Stimulated activated CD4-positive, alpha-beta T cell treated with anti-CD3 and anti-CD28 coated beads, Interleukin-15, amount 100 ng/mL, for 1 hour (primary cell): ENCODE measurements at places on chromosomes 13 and 19.

DNA sequence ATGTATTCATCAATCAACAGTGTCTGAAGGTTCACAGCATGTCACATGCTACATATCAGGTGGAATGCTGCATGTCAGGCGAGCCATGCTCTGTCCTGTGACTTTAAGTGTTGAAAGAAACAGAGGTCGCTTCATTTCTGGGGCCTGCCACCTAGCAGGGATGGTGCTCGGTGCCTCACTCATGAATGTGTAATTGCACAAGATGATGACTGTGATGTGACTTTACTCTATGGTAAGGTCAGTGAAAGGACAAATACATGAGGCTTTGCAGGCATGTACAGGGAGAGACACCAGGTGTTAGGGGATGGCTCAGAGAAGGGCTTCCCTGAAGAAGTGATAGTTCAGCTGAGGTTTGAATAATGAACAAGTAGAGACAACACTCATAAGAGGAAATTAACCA is 66.7 kb downstream of the FRY start:
- no peak for DNase-seq

- no peak for DNase-seq
Observed at GRCh38 chr19:13003081-13003480, 7.8 kb downstream of the NFIX start.

DNA sequence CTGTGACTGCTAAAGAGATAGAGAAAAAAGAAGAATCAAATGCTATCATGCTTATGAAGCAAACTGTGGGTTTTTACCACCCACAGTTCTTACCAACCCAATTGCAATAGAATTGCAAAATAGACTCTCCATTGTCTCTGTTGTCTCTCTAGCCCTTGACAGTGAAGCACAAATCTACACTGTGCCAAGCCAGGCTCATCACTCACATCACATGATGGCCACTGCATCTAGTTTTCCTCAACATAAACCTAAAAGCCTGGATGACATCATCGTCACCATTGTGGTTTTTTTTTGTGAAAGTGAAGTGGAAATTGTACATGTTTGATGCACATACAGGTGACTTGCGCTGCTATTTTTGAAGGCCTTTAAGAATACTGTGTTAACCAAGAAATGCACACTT is 56.1 kb downstream of the KL start:
- DNase-seq, result no peak

- DNase-seq, result no peak
Observed at GRCh38 chr19:55056827-55057226, 6.1 kb downstream of the RDH13 start.

DNA sequence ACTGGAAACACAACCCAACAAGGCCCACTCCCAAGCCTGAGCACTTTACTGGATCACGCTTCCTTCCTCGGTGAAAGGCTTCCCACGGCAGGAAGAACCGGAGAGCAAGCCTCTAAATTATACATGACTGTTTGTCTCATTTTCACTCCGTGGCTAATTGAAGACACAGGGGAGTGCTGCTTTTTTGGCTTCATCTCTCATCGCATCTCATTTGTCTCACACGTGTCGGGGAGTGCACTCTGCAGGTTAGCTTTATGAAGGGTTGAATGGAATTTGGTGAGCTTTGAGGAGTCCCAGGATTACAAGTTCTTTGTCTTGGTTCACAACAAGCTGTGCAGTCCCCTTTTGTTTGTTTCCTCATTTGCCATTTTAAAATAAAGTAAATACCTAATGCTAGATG is 544.6 kb downstream of the GPC6 start:
- no peak for DNase-seq

DNA sequence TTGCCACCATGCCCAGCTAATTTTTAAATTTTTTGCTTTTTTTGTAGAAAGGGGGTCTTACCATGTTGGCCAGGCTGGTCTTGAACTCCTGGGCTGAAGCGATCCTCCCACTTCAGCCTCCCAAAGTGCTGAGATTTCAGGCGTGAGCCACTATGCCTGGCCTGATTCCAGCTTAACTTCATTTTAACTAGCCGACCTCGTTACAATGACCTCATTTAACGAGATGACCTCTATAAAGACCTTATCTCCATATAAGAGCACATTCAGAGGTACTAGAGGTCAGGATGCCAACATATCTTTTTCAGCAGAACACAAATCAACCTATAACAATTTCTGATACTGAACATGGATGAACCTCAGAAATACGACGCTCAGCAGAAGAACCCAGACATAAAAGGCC is 10.6 kb downstream of the KCNN1 start:
- no peak for DNase-seq

DNA sequence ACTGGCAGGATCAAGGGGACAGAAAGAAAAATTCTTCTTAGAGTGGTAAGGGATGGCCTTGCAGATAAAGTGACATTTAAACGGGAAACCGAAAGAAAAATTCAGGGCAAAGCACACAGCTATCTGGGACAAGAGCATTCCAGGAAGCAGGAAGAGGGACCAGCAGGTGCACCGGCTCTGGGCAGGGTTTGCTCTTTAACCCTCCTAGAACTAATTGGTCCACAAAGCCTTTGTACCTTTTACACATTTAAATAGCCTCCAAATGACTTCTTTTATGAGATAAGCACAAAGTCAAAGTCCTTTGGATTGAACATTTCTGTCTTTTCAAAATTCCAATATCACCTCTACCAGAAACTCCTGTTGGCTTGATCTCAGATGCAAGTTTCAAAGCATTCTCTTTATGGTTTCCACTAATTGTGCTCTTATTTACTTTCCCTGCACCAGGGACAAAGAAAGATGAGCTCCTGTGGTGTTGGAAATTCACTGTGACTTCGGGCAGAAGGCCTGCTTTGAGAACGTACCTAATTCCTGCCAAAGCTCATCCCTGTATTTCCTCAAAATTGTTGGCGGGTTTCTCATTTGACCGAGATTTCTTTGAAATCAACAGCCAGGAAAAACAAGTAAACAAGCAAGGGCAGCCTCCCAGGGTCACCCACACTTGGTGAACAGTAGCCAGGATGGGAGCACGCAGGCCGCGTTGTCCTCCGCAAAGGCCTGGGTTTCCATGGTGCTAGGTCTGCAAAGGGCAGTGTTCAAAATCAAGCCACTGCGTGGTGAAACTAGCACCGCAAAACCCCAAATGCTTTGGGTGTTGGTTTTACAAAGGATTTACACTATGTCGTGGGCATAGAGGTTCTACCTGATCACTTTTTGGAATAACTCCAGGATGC is 98.6 kb downstream of the IRS2 start:
- DNase-seq, result no peak

DNA sequence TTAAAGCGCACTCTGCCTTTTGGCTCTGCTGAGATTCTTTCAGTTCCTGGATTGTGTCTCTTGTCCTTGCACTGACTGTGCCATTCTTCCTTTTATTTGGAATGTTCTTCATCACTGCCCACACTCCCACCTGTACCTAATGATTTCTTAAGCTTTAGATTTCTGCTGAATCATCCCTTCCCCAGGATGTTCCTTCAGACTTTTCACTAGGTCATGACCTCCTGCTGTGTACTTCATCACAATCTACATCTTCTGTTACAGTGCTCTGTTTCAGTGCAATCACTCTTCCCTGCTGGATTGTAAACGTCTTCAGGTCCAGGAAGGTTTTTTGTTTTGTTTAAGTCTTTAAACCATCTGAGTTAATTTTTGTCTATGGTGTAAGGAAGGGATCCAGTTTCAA is 281.0 kb downstream of the ATP8A2 start:
- DNase-seq, result no peak

DNA sequence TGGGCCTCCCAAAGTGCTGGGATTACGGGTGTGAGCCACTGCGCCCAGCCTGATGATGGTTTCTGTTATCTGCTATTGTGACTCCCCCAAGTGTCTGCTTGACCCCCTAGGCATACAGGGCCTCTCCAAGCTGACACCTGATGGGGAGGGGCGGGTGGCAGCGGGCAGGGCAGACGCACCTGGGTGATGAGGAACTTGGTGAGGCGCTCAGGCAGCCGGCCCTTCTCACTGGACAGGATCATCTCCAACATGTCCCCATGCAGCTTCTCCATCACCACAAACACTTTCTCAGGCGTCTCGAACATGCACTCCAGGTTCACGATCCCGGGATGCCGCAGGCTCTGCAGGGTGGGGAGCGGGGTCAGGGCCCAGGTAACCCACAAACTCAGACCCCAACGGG is 27.6 kb downstream of the PRKD2 start:
- DNase-seq, result no peak

GRCh38 chr13:50572129-50572528 is 271.4 kb downstream of the DLEU7 start:
- no peak for DNase-seq

DNA sequence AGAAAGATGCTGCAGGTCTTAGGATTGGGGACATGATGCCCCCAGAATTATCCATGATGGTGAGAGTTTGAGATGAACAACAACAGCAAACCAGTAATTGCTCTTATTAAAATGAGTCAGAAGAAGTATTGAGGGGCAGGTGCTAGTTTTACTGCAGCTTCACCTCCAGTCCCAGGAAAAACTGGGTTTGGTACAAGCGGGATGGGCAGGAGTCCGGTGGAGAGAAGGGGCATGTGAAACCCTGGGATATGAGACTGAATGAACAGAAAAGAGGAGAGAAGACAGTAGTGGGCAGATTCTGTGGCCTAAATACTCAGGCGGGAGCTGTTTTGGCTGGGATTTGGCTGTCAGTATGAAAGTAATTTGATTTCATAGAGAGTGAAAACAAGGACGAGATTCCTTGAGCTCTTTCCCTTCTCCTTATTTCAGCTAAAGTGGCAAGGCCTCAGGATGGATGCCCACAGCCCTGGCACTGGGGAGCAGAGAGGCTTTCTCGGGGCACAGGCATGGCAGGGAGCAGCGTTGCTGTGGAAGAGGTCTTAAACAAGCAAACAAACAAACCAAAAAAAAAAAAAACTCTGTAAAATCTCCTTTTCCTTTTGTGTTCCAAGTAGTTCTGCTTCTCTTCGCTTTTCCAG is 30.7 kb downstream of the NFIX start:
- no peak for DNase-seq

DNA sequence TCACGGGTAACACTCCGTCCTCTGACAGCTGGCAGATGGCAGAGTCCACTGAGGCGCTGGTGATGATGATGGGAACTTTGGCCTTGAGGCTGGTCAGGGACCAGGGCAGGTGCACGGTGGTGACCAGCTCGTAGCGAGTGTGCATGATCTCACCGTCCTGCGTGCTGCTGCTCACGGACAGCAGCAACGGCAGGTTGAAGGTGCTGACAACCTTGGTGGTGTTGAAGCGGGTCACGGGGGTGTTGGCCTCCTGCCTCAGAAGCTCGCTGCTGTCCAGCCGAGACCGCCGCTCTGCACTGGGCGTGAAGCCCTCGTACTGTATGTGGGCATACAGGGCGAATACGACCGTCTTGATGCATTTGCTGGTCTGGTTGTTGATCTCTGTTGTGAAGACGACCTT is 11.6 kb downstream of the ARRDC5 start:
- no peak for DNase-seq

DNA sequence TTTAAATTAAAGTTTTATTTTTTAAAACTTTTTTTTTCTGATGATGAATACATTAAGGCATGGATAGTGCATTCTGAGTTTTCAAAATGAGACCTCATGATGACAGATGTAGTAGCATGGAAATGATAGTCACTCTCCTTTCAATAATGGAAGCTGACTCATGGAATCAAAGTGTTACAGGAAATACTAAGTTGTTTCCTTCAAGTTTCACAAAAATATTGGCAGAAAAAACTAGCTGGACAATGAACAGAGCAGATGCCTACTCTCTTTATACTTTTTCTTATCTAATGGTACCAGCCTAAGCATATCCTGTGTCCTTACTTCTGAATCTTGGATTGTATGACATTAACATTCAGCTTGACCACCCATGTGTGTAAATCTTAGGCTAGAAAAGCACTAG is 1337.3 kb downstream of the PCDH9 start:
- DNase-seq, result no peak

DNA sequence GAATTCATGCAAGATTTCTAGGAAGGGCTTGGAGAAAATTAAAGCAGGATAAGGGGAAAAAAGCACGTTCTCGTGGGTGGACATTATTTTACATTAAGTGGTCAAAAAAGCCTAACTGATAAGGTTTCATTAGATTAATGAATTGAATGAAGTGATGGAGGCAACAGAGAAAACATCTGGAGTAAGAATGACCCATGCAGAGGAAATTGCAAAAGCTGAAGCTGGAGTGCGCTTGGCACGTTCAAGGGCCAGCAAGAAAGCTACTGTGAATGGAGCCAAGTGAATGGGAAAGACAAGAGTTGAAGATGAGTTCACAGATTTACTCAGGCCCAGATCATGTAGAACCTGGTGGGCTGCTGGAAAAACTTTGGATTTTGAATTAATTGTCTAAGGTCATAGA is 777.9 kb downstream of the DACH1 start:
- no peak for DNase-seq

DNA sequence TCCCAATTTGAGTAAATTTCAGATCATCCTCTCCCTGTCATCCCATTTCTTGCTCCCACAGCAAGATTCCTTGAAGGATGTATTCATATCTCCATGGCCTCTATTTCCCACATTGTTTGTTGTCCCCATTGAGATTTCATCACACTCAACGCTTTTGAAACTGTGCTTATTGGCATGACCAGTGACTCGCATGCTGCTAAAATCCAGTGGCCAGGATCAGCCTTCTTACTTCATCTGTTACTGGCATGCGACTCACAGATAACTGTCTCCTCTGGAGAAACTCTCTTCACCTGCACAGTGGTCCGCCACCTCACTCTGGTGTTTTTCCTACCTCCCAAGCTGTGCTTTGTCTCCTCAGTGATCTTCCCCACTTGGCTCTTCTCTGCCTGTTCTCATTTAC is 95.8 kb downstream of the WASF3 start:
- no peak for DNase-seq

- DNase-seq, result no peak
Observed at GRCh38 chr19:10122045-10122444, 2.3 kb upstream of the EIF3G start.

GRCh38 chr13:41962994-41963393 is 2.1 kb upstream of the VWA8 start:
- DNase-seq, result no peak

DNA sequence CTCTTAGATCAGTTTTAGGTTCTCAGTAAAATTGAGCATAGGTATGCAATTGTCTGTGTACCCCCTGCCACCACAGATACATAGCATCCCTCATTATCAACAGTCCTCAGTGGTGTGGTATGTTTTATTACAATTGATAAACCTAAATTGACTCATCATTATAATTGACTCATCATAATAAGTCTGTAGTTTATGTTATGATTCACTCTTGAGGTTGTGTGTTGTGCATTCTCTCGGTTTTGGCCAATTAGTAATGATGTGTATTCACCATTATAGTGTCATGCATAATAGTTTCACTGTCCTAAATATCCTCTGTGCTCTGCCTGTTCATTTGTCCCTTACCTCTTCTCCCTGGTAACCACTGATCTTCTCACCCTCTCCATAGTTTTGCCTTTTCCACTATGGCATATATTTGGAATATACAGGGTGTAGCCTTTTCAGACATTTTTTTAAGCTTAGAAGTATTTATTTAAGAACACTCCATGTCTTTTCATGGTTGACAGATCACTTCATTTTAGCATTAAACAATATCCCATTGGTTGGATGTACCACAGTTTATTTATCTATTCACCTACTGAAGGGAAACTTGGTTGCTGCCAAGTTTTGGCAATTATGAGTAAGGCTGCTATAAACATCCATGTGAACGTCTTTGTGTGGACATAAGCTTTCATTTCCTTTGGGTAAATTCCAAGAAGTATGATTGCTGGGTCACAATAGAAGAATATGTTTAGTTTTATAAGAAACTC is 1620.6 kb upstream of the MIR17HG start:
- no peak for DNase-seq
